ENCODE measurements at places on chromosomes 3 and 15.
A peak's percentile ranks its signal among the peaks of the same experiment; 100 is the strongest.

DNA sequence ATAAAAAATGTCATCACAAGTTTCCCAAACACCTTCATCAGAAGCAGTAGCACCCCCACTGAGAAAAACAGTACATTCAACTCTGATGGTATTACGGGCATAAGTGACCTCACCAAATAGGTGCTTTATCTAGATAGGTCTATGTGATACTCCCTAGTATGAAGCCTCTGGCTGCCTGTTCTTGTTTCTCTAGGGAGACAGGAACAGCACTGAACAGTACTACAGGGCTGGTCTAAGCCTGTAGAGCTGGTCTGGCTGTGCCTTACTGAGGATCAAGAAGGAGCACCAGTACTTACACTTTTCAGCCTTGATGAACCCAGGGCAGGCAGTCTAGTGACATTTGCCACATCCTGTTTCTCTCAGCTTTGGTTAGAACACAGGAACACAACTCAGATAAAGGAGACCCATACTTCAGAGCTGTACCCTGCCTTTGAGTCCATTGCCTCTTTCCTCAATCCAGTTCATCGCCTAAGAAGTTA is 35.9 kb downstream of the OXNAD1 start:
- DNase-seq = no peak

GRCh38 chr15:83250781-83251180 is 33.7 kb downstream of the BNC1 start:
- no peak for DNase-seq

DNA sequence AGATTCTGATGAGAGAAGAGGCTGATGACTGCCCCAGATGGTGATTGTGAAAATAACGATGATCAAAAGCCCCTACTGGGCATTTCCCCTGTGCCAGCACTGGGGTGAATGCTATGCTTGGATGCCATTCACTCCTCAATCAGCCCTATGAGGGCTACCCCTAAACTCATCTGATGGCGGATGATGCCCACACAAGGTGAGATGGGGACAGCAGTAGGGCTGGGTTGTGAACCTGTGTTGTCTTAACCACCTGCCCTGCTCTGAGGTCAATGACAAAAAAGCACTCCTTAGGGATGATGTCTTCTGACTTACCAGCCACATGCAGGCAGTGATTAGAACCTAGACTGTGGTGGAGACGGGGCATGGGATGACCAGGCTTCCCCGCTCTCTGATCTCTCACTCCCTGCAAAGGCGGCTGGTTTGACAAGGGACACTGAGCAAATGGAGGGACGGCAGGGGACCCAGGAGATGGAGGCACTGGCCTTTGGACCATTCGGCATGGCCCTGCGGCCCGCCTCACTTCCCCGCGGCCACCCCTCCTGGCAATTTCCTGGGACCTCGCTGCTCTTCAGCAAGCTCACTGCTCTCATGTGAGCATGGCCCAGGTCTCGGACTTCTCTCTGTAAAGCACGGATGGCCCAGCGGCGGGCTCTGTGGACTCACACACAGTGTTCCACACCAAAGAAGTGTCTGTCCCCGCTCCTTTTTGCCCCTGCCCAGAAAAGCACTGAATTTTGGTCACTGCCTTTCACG is 251.4 kb upstream of the LYSMD4 start:
- no peak for DNase-seq

DNA sequence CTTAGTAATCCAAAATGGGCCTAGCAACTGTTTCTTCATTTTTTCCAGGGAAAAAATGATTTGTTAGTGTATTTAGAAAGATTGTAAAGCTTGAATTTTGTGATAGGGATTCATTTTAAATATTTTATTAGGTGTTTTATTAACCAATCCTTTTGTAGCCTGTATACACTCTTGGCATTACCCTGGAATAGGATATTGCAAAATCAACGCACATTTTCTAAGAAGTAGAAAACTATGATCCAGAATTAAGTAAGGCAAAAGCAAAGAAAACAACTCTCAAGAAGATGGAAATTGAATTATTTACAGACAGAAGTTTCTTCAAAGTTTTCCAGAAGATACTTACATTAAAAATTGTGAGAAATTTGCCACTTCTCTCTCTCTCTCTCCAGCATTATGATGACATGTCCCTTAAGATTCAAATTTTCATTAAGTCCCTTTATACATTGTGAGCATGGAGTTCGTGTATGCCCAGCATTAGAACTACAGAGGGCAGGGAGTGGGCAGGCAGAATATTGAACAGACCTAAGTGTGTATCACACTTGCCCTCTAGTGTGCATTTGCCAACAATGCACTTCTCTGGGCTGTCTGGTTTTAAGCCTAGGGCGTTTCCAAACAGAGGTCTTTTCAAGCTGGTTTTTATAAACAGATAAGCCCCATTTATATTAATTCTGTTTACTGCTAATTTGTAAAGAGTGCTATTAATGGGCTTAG is 28.5 kb upstream of the CMSS1 start:
- peak; percentile 74 for DNase-seq

GRCh38 chr3:47009225-47010110 is 30.0 kb downstream of the NBEAL2 start:
- no peak for DNase-seq

DNA sequence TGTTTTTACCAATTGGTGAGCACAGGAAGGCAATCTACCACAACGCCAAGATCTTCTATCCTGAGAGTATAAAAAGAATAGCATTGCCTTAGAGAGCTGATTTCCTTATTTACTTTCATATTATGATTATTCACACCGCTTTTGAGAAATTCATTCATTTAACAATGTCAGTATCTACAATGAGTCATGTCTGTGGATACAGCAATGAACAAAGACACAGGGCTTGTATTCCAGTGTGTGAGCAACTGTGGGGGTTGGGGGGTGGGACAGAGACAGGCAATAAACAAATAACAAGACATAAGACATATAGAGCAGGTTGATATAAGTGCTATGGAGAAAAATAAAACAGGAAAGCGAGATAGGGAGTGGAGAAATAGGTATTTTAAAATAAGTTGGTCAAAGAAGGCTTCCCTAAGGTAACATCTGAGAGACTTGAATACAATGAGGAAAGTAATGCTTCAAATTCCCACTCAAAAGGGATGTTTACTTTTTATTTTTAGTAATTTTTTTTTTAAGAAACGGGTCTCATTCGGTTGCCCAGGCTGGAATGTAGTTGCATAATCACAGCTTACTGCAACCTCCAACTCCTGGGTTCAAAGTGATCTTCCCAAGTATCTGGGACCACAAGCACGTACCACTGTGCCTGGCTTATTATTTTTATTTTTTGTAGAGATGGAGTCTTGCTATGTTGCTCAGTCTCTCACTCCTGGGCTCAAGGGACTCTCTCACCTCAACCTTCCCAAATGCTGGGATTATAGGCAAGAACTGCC is 45.7 kb downstream of the PGBD4 start:
- DNase-seq = peak; percentile 3

GRCh38 chr15:60009124-60009960 is 5.2 kb downstream of the FOXB1 start:
- DNase-seq = peak; percentile 82

- DNase-seq = peak; percentile 71
Observed at GRCh38 chr3:179260949-179261765, 10.2 kb upstream of the KCNMB3 start.

- no peak for DNase-seq
Observed at GRCh38 chr3:185851046-185851445, 26.2 kb upstream of the IGF2BP2 start.

- no peak for DNase-seq
Observed at GRCh38 chr3:112335434-112335781, 2.5 kb downstream of the CD200 start.

- no peak for DNase-seq
Observed at GRCh38 chr3:51276046-51276445, 109.0 kb upstream of the MANF start.

GRCh38 chr3:50256978-50257890 is 11.7 kb upstream of the SEMA3B start:
- peak; percentile 61 for DNase-seq

GRCh38 chr15:69337138-69337537 is 38.4 kb downstream of the PAQR5 start:
- peak; percentile 48 for DNase-seq

DNA sequence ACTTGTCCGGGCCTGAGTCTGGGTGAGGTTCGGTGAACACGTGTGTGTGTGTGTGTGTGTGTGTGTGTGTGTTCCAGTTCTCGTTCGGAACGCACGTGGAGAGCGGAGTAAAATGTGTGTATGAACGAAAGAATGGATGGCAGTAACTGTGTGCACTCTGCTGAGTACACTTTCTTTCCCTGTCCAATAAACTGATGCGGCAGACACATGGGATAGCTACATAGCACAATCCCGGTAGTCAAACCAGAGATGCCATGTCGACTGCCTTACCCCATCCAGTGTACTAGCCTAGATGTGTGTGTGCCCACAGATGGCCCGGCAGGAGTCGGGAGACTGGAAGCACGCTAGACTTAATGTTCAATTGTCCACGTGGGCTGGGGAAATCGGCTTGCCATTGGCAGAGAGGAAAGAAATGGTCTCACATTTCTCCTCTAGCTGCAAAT is 507 bp upstream of the GOLIM4 start:
- peak; percentile 95 for DNase-seq

GRCh38 chr3:22951910-22952309 is 251.2 kb upstream of the UBE2E2 start:
- no peak for DNase-seq

DNA sequence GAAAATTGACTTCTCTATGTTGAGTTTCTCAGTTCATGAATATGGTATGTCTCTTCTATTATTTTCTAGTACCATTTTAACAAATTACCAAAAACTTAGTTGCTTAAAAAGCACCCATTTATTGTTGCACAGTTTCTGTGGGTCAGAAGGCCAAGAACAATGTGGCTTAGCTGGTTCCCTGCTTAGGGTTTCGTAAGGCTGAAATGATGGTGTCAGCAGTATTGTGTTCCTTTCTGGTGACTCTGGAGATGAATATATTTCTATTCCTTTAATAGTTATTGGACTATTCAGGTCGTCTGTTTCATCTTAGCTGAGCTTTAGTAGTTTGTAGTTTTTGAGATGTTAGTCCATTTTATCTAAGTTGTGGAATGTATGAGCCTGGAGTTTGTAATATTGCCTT is 44.9 kb downstream of the IL1RAP start:
- no peak for DNase-seq

GRCh38 chr3:167978071-167978470 is 117.7 kb downstream of the GOLIM4 start:
- DNase-seq = peak; percentile 93

DNA sequence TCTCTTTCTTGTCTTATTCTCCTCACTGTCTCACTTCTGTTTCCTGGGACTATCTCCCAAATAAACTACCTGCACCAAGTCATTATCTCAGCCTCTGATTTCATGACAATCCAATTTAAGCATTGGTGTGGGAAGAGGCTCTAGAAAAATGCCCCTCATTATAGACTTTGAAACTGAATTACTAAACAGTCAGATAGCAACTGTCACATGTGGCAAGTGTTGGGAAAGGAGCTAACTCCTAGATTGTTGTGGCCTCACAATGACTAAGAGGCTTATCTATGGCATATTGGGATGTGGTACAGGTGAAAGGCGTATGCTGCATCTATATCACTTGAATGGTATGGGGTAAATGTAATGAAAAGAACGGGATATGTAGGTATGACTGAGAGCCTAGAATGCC is 103.5 kb upstream of the CCDC54 start:
- DNase-seq = no peak

DNA sequence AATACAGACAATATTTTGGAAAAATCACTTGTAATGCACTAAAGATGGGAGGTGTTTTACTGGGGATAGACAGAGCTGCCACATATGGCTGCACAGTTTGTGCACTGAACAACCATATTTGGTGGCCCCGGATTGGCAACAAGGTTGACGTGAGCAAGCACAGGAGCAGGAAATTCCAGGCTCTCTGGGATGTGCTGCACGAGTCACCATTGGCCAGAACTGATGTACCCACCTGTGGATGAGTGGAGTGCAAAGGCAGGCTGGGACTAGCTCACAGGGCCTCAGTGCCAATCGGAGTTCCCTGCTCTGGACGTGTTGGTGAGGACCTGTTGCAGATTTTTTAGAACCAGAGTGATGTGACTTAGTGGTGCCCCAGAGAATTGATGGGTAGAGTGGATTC is 42.0 kb upstream of the SCAANT1 start:
- no peak for DNase-seq

DNA sequence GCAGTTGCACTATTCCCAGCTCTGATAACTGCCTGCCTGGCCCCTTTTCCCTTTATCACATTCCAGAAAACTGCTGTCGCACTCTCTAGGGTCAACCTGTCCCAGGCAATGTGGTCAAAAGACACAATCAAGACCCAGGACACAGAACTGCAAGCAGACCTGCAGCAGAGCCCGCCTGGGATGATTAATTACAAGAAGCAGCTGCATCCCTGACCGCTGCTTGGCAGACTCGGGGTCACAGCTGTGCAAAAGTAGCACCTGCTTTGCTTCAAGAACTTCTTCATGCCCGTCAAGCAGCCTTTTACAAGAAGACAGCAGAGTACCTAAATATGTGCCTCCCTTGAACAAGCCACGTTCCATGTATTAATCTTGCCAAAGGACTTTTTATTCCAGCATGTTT is 120.0 kb upstream of the ST8SIA2 start:
- no peak for DNase-seq

GRCh38 chr15:51499379-51499976 is 123.1 kb downstream of the DMXL2 start:
- DNase-seq = peak; percentile 67

GRCh38 chr15:92803852-92804609 is 96.1 kb upstream of the CHD2 start:
- peak; percentile 95 for DNase-seq

DNA sequence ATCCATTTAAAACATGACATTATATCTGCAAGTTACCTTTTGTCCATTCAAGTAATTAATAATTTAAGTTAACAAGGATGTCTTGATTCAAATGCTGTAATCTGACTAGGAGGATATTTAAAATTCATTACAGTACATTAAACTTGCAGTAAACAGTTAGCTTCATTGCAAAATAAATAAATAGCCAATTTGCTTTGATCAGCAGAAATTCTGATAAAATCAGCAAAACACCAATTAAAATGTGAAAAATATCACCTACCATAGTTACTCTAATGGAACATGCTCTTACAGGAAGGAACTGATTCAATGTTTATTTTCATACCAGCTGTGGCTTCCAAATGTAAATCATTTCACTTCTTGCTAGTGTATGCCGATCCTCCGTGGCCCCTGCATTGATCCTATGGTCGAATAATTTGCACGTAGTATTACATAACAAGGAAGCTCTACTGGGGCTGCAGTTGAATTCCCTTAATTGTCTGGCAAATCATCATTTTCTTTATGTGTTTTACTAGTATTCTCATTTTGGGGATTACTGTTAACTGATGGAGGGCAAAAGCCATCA is 150.7 kb downstream of the FOXB1 start:
- DNase-seq = no peak

GRCh38 chr3:14569474-14570000 is 29.4 kb upstream of the GRIP2 start:
- DNase-seq = no peak

DNA sequence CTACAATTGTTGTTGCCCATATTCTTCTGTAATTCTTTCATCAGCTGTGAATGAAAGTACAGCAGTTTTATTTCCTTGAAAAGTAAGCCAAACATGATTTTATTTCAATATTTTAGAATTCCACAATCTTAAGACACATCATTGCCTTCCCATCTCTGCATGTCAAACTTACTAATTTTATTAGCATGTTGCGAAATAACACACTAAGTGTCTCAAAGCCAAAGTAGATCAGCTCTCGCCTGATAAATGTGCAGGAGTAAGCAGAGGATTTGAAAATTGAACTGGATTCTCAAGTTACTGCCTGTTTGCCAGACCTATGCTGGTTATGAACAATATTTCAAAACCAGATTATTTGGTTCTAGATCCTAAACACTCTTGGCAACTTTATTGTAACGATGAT is 25.7 kb downstream of the TGFBR2 start:
- no peak for DNase-seq

Data from HT-29 (cell line).